ENCODE measurements at places on chromosomes 1 and 21. TPM values are rescaled to one million over a fixed set of nuclear protein-coding genes. Genes with fewer than 3 reads are reported as not detected.

The FALEC gene
- total RNA-seq = not detected

The USP16 gene
- 36.2 TPM for total RNA-seq

The TMEM240 gene
- total RNA-seq = 1.1 TPM

The INAVA gene
- 39.3 TPM for total RNA-seq

DNA sequence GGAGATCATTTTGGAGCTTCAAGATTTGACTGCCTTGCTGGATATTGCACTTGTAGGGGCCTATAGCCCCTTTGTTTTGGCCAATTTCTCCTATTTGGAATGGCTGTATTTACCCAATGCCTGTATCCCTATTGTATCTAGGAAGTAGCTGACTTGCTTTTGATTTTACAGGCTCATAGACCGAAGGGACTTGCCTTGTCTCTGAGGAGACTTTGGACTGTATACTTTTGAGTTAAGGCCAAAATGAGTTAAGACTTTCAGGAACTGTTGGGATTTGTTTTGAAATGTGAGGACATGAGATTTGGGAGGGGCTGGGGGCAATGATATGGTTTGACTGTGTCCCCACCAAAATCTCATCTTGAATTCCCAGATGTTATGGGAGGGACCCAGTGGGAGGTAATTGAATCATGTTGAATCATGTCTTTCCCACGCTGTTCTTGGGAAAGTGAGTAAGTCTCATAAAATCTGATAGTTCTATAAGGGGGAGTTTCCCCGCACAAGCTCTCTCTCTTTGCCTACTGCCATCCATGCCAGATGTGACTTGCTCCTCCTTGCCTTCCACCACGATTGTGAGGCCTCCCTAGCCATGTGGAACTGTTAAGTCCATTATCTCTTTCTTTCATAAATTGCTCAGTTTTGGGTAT, 276.1 kb downstream of the LMX1A start:
- no peak for DNase-seq

- no peak for DNase-seq
These were observed 72.6 kb upstream of the ROR1 start for GRCh38 chr1:63701187-63701586.

- no peak for DNase-seq
These were observed 62.5 kb downstream of the WDR64 start for GRCh38 chr1:241714321-241715218.

GRCh38 chr21:25901330-25901979, 166.7 kb downstream of the GABPA start:
- DNase-seq = no peak

DNA sequence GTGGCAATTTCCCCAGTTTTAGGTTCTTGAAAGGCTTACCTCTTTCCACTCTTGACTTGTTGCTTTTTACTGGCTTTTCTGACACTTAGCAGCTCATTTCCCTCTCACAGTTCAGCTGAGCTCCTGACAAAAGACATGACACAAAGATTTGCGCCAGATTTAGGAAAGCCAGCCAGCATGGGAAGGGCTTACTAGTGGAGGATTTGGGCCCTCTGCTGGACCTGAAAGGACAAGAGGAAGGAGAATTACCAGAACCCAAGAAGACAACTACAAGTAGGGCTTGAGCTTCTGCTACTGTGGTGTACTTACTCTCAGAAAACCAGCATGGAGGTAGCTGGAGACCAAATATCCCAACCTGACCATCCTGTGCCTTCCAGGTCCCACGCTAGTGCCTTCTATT, 784.5 kb downstream of the BRINP3 start:
- DNase-seq = no peak

DNA sequence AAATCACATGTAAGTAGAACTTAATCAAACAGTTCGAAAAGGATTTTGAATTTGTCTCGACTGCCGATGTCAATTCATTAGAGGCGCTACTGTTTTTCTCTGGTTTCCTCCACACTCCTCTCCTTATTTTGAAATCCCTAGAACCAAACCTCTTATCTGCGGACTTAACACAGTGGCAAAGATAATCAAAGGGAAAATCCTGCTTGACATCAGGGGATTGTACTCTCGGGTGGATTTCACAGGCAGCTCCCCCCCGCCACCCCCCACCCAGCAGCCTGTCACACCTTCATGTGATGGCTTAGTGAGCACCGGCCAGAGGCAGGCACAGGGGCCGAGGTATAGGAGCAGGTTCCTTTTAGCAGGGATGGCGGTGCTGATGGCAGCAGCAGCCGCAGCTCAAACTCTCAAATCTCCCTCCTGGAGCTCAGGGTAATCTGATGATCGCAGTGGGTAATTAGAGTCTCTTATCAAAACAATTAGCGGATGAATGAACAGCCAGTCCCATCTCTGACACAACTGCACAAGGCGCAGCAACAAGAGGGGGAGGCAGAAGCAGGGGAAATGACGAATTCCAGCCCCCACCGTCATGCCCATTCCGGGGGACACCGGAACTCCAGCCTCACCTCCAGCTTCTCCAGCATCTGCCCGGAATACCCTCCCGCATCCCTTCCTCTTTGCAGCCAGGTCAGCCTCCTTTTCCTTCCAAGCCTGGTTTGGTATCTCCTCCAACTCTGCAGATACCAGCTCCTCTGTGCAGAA, 80.3 kb downstream of the SSBP3 start:
- DNase-seq = no peak

GRCh38 chr1:151760597-151761385, 2.5 kb downstream of the MRPL9 start:
- no peak for DNase-seq

- peak; percentile 37 for DNase-seq
These were observed 236.2 kb downstream of the COL11A1 start for GRCh38 chr1:102872097-102872496.

GRCh38 chr1:155648207-155649147, 38.5 kb downstream of the MSTO1 start:
- DNase-seq = no peak

DNA sequence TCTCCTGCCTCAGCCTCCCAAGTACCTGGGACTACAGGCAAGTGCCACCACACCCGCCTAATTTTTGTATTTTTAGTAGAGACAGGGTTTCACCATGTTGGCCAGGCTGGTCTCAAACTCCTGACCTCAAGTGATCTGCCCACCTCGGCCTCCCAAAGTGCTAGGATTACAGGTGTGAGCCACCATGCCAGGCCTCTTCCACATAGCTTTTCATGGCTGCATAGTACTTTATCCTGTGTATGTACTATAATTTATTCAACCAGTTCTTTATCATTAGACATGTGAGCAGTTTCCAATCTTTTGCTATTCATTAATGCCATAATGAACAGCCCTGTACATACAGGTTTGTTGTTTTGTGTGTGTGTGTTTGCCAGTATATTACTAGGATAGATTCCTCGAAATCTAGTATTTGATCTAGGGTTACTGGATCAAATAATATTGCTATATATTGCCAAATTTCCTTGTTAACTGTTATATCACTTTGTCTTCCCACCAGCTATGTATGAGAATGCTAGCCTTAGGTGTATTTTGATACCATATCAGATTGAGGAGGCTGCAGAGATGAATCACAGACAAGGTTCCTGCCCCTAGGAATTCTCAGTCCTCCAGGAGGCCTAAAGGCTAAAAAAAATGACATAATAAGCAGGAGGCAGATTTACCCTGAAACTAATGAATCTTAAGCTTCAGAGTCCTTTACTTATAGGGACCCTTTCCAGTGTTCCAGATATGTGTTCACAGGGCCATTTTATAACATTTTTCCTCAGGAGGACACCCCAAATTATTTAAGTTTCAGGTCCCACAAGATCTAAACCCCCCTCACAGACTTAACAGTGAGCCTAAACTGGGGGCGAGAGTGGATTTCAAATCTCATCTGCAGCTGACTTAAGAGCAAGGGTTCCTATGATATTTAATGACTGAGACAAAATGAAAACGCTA, 2.1 kb upstream of the PDIK1L start:
- DNase-seq = no peak

DNA sequence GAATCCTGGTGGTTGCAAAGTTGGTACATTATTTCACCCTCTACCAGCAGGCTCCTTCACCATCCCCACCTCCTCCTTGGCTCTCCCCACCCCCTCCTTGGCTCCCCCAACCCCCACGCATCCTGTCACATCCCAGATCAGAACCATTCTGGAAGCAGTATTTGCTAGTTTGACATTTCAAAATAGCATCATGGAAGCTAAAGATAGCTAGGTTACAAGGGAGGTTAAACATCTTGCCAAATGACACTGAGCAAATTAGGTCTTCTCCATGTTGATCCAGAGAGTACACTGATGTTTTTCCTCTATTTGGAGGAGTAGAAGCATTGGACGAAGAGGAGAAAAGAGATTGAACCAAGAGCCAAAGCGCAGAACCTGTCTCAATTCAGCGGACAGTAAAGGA, 158.9 kb upstream of the FGGY start:
- DNase-seq = no peak

DNA sequence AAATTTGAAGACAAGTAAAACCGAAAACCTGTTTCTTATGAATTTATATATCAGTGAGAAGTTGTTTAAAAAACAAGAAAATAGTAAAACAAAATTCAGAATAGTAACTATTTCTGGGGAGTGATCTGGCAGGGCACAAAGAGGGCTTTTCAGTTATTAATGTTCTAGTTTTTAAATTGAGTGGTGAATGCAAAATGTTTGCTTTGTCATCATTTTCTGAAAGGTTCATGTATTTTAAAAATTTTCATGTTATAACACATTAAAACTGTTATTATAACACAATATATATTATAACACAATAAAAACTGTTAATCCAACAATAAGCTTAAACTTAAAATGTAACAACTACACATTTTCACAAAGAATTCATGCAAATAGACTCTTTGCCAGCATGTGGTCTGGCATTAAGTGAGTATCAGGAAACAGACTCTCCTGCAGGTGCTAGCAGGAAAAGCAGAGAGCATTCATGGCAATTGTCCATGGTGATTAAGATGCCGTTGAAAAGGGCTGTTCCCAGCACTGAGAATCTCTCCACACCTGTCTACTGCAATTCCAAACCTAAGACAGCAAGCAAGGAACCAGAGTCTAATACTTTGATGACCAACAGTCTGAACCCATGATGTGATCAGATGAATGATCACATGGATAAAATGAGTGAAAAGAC, 204.9 kb downstream of the TBX15 start:
- no peak for DNase-seq

DNA sequence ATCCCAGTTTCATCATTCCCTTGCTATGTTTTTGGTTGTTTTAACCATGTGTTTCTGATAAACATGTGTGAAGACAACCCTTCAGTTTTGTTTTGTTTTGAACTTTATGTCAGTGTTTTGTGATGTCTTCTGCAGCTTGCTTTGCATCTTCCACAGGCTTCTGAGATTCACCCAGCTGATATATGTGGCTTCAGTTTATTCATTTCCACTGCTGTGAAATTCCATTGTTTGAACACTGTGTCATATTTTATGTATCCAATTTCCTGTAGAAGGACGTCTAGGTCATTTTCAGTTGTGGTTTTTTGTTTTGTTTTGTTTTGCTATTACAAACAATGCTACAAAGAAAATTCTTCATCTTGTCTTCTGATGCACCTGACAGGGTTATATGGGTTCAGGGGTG, 27.2 kb upstream of the SLC26A9 start:
- no peak for DNase-seq

GRCh38 chr1:7221826-7222694, 436.8 kb downstream of the CAMTA1 start:
- DNase-seq = no peak

DNA sequence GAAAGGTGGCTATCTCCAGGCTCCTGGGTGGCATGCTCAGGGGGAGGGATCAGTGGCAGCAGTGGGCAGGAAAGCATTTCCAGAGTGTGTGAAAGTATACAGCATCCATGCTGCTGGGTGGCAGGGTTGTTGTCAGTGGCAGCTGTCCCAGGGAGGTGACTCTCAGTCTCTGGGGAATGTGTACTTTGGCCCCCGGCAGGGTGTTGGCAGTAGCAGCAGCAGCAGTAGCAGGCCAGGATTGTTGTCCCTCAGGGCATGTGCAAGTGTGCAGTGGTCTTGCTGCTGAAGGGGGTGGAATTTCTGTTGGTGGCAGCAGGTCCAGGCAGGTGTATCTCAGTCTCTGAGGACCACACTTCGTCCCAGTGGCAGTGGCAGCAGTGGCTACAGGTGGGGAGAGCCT, 71.7 kb upstream of the GUCA2B start:
- DNase-seq = no peak

Measured in G401 (cell line).